Stimulated activated CD8-positive, alpha-beta memory T cell treated with anti-CD3 and anti-CD28 coated beads, Interleukin-7, amount 100 ng/mL, for 24 hours (primary cell): ENCODE measurements at places on chromosomes 16 and 17.

GRCh38 chr16:81071805-81072204 lies 5.2 kb downstream of the C16orf46 start:
- DNase-seq, result no peak

DNA sequence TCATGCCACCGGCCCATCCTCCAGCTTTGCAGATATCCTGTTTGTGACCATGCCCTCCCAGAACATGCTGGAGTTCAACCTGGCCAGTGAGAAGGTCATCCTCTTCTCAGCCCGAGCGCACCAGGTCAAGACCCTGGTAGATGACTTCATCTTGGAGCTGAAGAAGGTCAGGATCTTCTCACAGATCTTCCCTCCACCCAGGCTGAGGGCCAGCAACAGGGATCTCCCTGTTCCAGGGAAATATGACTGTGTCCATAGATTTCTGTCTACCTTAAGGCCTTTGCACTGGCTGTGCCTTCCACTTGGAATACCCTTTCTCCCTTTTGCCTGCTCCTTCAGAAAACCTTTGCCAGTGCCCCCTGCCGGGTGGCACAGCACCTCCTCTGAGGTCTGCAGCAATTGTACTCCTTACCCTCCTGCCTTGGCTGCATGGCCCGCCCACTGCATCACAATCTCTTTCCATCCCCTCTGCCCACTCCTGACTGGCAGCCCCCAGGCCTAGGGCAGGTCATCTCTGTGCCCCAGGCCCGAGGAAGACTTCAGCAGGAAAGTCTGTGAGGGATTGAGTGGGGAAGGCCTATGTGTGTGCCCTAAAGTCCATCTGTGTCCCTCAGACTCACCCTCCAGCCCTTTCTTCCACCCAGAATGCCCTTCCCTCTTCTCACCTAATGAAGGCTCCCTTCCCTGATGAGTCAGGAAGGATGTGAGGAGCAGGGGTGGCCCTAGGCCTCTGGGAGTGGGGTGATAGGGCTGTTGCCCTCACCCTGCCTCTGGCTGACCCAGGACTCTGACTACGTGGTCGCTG lies 27.3 kb upstream of the ALKBH5 start:
- no peak for DNase-seq

GRCh38 chr17:19546289-19547065 lies 12.8 kb downstream of the SLC47A1 start:
- DNase-seq, result no peak

- no peak for DNase-seq
Observed at GRCh38 chr16:63385714-63386432, 1349.6 kb upstream of the CDH8 start.

GRCh38 chr17:73743518-73744201 lies 99.4 kb upstream of the SDK2 start:
- no peak for DNase-seq

GRCh38 chr17:59863616-59864015 lies 29.1 kb downstream of the TUBD1 start:
- DNase-seq, result no peak
